ENCODE measurements at places on chromosomes 4 and X.

DNA sequence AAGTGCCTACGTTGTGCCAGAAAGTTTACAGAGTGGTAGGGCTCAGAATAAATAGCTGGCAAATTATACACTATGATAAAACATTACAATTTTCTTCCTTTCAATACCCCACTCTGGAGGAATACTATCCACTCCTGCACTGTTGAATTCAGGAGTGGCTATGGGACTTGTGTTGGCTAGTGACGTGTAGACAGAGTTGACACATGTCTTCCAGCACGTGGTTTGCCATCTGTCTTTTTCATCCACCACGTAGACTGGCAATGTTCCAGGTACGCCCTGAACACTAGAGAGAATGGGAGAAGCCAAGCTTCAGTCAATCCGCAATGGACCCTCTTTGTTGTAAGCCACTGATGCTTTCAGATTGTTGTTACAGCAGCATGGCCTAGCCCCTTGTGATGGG lies 168.8 kb upstream of the RBPJ start:
- no peak for DNase-seq

DNA sequence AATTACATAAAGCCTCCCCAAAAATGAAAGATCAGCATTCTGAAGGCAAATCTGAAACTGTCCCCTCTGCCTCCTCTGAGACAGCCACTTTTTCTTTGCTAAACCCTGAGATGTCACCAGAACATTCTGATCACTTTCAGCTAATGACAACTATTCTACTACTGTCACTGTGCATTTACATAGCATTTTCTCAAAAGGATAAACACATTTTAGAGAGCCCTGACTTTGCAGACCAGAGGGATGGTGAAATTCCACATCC lies 72.1 kb downstream of the GATB start:
- DNase-seq, result no peak

GRCh38 chr4:55386073-55386472 lies 9.7 kb upstream of the TMEM165 start:
- DNase-seq, result peak; percentile 54

DNA sequence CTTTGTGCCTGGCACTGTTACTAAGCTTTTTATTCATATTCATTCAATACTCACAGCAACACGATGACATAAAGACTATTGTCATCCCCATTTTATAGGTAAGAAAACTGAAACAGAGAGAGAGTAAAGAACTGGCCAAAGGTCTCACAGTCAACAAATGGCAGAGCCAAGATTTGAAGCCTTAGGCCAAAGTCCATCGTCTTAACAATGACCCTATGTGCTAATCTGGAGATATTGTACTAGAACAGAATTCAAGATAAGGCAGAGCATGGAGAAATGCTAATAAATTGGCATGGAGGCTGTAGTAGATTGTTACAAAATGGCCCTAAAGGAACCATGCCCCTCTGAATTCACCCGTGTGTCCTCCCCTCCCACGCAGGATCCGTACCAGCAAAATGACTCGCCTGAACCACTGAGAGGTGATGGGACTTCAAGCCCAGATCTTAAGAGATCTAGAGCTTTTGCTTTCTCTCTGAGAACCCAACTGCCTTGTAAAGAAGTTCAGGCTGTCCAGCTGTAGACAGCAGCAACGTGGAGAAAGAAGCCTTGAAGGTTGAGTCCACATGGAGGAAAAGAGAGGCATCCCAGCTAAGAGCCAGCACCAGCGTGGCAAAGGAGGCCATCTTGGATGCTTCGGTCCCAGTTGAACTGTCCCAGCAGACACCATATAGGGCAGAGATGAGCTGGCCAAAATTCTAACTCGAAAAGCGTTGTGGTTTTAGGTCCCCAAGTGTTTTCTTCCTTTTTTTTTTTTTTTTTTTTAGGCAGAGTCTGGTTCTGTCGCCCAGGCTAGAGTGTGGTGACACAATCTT lies 52.8 kb upstream of the RBM47 start:
- no peak for DNase-seq

- DNase-seq, result no peak
These were observed 67.1 kb downstream of the PPP2R2C start for GRCh38 chr4:6405397-6405706.

DNA sequence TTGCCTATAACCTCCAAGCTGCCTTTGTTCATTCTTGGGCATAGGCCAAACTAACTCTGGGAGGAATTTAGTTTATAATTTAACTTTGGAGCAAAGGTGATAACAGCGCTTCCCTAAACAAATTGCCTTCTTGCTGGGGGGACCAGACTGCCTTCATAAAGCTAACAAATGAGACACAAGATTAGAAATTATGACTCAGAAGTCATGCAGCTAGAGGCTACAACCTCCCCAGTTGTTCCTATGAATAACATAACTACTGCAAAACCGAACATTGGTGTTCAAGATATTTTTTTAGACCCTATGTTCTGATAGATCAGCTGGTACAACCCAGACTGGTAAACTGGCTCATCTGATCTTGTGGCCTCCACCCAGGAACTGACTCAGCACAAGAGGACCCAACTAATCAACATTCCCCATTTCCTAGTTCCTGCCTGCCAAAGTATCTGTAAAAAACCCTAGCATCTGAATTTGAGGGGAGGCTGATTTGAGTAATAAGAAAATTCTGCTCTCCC lies 22.0 kb upstream of the TMPRSS11B start:
- DNase-seq, result no peak

DNA sequence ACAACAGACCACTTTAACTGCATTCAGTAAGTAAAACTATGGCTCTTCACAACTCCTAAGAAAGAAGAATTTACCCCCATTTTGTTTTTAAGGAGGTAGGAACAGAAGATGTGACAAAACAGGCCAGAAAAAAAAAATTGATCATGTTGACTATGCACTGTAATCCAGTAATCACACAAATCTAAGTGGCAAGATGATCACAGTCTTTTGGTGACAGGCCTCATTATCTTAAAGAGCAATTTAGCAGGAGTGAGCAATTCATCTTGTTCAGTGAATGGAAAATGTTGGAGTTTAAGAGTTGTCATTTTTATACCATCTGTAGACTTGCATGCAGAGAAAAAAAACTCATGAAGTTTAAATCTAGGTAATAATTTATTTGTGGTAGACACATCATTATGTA lies 115.1 kb downstream of the SLC39A8 start:
- no peak for DNase-seq

GRCh38 chrX:71170660-71171059 lies 26.0 kb downstream of the NLGN3 start:
- DNase-seq, result no peak

GRCh38 chrX:40434947-40435346 lies 145.8 kb upstream of the ATP6AP2 start:
- peak; percentile 50 for DNase-seq

DNA sequence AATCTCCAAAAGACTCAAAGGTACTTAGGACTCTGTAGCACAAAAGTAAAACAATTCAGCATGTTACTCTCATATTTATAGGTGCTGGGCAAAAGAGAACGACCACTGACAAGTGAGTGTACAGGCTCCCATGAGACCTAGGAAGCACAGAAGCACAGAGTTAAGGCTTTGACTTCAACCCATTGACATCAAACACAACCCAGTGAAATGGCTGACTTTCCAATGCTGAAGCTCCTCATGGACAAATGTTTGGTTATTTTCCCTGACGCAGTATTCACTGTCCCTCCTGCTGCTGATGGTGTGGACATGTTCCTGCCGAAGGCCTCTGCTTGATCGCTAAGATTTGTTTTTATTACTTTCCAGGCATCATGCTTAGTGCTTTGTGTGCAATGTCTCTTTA lies 148.7 kb downstream of the TSPAN5 start:
- DNase-seq, result no peak

DNA sequence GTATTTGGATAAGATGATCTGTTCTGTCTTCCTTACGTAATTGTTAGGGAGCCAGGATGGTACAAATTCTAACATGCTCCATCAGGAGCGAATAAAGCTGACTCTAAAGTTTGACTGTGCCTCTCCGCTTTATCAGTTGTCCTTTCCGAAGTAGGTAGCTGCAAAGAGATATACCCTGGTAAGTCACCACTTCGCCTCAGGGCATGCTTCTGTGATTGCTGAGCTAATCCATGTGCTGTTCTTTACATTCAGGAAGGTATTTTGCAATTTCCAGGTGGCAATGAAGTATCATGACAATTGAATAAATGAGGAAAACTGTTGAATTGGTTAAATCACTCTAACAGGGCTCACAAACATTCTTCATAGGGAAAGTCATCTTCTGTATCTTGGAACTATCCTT lies 38.9 kb downstream of the KIT start:
- DNase-seq, result no peak

GRCh38 chr4:8278421-8279287 lies 9.1 kb downstream of the HTRA3 start:
- DNase-seq, result no peak

- DNase-seq, result no peak
These were observed 43.0 kb upstream of the HMX1 start for GRCh38 chr4:8914461-8915171.

DNA sequence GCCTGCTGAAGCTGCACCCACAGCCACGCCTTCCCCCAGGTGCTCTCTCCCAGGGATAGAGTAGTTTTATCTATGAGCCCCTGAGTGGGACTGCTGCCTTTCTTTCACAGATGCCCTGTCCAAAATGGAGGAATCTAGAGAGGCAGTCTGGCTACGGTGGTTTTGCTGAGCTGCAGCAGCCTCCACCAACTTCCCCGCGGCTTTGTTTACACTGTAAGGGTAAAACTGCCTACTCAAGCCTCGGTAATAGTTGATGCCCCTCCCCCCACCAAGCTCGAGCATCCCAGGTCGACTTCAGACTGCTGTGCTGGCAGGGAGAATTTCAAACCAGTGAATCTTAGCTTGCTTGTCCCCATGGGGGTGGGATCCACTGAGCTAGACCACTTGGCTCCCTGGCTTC lies 84.5 kb downstream of the PRKG2 start:
- no peak for DNase-seq

- DNase-seq, result no peak
These were observed 51.6 kb upstream of the HTR2C start for GRCh38 chrX:114532111-114532805.

- no peak for DNase-seq
These were observed 172.4 kb upstream of the MXRA5 start for GRCh38 chrX:3518870-3519269.

DNA sequence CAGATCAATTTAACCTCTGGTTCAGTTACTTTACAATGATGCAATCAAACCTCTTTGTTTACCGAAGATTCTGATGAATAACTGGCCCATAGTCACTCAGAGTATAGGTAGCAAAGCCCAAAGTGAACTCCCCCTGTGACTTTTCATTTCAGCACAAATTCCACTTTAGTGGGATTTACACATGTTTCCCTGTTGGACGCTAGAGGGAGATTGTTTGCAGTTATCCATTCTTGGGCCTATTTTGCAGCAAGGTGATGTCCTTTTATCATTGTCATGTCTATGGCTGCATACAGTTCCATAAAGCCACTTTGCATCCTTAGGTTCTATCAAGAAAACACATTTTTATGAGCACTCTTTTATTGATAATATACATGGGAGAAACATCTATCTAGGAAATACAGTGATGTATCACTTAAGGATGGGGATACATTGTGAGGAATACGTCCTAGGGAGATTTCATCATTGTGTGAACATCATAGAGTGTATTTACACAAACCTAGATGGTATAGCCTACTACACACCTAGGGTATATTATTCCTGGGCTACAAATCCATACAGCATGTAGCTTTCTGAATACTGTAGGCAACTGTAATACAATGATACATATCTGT lies 14.5 kb upstream of the DKK2 start:
- DNase-seq, result peak; percentile 4

DNA sequence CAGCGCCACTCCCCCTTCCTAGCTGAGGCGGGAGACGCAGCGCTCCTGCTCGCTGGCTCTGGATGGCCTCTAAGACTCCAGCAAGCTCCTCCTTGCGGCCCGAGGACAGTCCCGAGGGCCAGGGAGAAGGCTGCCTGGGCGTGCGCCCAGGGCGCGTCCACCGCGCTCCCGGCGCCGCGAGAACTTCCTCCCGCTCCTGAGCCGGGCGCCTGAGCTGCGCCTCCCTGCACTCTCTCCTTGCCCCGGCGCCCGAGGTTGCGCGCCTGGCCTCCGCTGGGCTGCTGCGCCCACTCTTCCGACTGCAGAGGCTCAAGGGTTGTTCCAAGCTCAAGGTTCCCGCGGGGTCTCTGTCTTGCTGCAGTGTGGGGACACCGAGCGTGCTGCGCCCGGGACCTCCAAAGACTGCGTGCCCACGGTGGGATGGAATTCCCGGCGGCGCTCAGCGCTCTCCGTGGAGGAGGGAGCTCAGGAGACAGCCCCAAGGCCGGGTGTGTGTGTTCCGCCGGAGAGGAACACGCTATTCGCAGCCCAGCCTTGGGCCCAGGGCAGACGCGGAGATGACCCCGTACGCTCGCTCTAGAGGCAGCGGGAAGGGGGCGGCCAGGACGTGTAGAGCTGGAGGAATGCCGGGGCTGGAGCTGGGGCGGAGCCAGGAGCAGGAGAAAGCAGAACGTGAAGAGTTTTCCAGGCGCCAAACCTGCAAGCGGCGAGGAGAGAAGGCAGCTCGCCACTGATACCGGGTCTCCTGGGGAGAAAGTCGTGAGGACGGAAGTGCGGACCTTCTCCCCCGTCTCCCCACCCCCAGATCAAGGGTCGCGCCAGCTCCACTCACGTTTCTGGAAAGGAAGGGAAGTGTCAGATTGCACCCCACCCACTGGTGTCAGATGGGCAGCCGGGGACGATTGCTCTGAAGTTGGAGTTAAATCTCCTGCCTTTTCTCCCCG lies at the start of gene ARHGAP6:
Gene ARHGAP6, minus strand, starts transcription at position 753 of the 944 bp plus-strand sequence. CDS start 1,092 bp downstream, outside the sequence.
- no peak for DNase-seq

DNA sequence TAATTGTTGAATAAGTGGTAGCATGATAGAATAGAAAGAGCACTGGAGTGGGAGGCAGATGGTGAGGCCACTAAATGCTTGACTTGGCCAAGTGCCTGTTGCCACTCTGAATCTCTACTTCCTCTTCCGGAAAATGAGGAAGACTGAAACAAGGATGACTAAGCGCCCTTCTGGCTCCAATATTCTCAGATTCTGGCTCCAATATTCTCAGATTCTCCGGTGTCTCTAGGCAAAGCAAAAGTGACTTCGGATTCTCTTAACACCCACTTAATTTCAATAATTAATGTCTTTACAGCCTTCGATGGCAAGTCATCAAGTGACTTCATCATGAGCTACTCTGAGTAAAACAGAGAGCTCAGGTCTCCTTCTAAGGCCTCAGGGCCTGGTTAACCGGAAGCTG lies 402.2 kb upstream of the FGF13 start:
- DNase-seq, result no peak

- DNase-seq, result no peak
These were observed 9.7 kb upstream of the MAGEA4 start for GRCh38 chrX:151902813-151903591.

DNA sequence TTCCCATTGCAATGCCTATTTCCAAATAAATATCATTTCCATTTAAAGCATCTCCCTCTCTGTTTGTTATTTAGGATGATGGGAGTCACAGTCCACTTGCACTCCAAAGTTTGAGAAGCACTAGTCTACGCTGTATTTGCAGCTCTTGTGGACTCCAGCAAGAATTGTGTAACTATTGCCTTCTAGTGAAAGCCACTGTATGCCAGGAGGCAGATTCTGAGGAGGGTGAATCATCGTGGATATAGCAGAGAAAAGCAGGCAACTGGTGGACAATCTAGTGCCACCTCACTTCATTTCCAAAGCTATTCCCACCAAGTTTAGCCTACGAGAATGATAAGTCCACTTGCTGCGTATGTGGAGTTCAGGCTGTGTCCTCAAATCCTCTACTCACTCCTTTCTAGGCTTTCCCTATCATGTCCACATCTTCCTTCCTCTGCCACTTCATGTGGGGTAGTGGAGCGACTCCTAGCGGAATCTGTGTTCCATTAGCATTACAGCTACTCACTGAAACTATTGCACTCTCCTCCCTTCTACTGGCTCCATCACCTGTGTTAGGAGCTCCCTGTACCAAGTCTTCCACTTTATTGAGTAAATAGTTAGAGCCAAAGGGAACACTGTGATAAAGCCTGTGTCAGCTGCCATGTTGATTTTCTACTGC lies 501.8 kb upstream of the GALNT7 start:
- no peak for DNase-seq

- DNase-seq, result no peak
These were observed 4.2 kb downstream of the TMSB4X start for GRCh38 chrX:12979026-12979607.

All from erythroblast (primary cell).